ENCODE measurements at places on chromosomes 6 and 20.

GRCh38 chr20:58850693-58851174 lies at the start of gene GNAS-AS1:
Gene GNAS-AS1, minus strand, starts transcription at chr20:58850902.
- peak; percentile 97 for DNase-seq

- DNase-seq, result no peak
Observed at GRCh38 chr6:109720311-109720710, 29.2 kb downstream of the FIG4 start.

DNA sequence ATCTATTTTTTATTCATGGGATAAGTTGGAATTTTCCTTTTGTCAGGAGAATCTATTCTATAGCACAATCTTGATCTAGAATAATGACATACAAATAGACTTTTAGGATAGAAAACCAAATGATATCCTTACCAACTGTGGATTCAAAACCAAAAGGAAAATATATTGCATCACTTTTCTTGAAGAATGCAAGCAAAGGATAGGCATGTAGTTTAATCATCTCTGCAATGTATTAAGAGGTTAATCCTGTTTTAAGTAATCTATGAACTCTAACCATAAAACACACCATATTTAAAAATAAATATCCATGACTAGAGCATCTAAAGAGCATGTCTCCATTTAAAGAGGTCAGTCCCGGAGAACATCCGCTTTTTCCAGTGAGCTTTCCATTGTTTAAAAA lies 106.7 kb upstream of the CNKSR3 start:
- no peak for DNase-seq

DNA sequence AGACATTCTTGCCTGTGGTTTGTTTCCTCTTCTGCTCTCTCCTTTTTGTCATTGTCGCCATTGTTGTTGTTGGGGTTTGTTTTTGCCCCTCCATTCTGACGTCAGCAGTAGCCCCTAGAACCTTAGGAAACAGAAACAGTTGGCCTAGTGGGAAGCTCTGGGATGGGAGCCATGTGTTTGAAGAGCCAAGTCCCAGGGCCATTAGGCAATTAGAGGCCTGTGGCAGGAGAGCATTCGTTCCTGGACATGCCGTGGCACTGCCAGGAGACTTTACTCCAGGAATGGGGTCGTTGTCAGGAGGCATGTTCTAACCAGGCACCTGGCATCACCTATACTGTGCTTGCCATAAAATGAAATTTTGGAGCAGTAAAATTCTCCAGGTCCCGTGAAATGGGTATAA lies 39.7 kb downstream of the PPARD start:
- DNase-seq, result no peak

GRCh38 chr6:9796827-9797226 lies 618.0 kb downstream of the TFAP2A start:
- DNase-seq, result no peak

DNA sequence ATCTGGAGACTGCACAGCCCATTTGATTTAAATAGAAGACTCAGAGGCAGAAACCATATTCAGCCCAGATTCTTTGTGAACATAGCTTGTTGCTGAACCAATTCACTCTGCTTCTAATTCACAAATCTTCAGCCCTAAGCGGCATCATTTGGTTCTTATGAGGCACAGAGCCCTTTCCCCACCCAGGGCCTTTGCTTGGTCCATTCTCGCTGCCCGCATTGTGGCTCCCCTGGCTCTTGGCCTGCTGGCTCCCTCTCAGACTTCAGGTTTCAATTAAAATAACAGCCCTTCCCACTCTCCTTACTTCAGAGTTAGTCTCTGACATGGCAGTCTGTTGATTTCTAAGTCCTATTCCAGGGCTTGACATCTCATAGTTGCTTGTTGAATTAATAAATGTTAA lies 9.4 kb upstream of the TMEM14A start:
- no peak for DNase-seq

GRCh38 chr6:106513808-106514582 lies 115.3 kb downstream of the RTN4IP1 start:
- no peak for DNase-seq

DNA sequence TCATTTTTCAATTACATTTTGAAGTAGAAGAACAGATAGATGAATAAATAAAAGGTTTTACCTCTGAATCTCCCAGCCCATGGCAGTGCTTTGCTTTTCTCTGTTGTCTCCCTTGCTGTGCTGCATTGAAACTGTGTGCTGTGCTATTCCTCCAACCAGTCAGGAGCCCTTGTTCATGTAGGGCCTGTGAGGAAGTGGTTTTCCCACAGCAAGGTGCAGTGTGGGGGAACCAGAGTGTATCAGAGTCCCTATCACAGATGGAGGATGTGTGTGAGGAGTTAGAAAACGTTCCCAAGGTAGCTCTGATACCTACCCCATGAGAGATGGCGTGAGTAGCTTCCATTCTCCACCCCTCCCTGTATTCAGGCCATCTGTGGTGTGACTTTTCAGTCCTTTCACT lies 72.8 kb upstream of the RALGAPA2 start:
- no peak for DNase-seq

GRCh38 chr20:199996-200395 lies 10.5 kb upstream of the DEFB128 start:
- no peak for DNase-seq
